ENCODE measurements at places on chromosomes 4 and X.

DNA sequence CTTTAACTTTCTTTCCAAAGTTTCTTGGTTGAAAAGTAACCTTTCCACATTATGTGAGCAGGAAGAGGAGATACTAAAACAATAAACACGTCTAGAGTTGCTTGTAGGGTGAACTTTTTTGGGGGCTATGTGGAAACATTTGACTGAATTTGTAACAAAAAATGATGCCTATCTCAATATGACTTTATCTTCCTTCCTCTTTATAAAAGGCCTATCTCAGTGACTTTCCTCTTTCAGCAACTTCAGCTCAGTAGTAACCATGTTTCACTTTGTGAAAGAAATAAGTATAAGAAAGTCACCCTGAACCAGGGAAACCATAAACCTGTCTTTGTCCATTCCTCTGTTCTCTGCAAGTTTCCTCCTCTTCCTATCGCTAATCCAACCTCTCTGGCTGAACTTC lies 124.7 kb upstream of the TMEM164 start:
- DNase-seq = no peak

DNA sequence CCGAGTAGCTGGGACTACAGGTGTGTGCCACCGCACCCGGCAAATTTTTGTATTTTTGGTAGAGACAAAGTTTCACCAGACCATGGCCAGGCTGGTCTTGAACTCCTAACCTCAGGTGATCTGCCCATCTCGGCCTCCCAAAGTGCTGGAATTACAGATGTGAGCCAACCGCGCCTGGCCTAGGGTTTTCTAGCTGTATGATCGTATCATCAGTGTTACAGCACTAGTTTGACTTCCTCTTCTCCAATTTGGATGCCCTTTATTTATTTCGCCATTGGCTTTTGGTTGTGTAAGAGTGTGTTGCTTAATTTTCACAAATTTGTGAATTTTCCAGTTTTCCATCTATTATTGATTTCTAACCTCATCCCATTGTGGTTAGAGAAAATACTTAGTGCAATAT lies 5.2 kb downstream of the TKTL1 start:
- peak; percentile 44 for DNase-seq

DNA sequence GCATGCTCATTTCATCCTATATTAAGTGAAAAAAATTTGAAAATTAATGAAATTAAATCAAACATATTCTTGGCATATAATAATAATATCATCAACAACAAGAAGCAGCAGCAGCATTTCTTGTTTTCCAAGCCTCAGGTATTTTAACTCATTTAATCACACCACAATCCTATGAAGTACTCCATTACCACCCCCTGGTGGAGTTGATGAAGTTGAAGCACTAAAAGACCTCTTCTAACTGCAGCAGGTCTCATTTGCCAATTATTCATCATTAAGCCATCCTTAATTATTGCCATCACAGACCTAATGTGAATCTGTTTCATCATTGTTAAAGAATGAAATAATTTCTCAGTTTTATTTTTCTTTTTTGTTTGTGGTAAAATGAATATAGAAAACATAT lies 801.4 kb upstream of the GRID2 start:
- no peak for DNase-seq

GRCh38 chr4:96406742-96407141 lies 566.8 kb downstream of the PDHA2 start:
- no peak for DNase-seq

DNA sequence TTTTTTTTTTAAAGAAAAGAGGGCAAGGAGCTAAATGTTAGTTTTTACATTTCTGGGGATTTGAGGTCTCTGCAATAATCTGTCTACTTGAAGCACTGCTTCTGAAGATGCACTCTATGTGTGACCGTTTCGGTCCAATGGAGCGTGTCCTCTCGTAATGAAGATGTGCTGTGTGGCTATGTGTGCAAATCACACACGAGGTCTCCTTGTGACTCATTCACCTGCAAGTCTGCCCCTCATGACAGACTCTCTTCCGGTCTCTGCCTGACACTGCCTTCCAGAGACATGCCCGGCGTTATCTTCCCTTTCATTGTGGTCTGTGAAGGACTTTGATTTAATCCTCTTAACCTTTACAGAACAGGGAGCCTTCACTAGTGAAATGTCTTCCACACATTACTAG lies 84.3 kb downstream of the TRAM1L1 start:
- no peak for DNase-seq

DNA sequence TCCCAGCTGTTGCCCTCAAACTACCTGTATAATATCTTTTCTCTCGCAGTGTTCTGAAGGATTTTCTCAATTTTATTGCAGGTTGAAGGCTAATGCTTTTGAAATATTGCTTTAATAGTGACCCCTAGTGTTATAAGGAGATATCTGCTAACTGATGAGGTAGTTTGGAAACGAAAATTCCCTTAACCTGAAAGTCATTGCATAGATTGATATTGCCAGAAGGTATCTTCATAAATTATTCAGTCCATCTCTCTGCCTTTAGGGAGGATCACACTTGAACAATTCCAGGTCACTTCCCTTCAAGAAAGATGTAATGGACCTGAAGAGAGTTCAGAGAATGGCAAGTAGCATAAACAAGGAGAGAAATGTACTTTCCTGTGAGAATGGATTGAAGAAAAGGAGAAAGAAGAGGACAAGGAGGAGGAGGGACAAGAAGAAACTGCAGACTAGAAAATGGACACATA lies 44.1 kb downstream of the TIGD4 start:
- no peak for DNase-seq

All from CD4-positive, alpha-beta T cell treated with Interferon gamma for 1 hour (primary cell).